Colonic mucosa (tissue), 4 donors: ENCODE measurements at places on chromosomes 11 and 22. TPM values are rescaled to one million over a fixed set of nuclear protein-coding genes. Genes with fewer than 3 reads are reported as not detected.

The TBX1 gene
- 0.80 TPM for total RNA-seq

The MOV10L1 gene
- 0.27 TPM for total RNA-seq

The EFCAB6 gene
- total RNA-seq, result 0.80 TPM

The OR4S2 gene
- not detected for total RNA-seq

The ZNF214 gene
- total RNA-seq, result 1.9 TPM

The H19 gene
- total RNA-seq, result 32.9 TPM

The MMP12 gene
- 11.7 TPM for total RNA-seq

The SLC22A9 gene
- total RNA-seq, result 0.22 TPM

The CDC42EP1 gene
- total RNA-seq, result 97.0 TPM

The CRKL gene
- 63.6 TPM for total RNA-seq

The CEP126 gene
- 2.6 TPM for total RNA-seq

The CCDC87 gene
- total RNA-seq, result 0.62 TPM

The SLC36A4 gene
- 9.5 TPM for total RNA-seq

The MMP8 gene
- not detected for total RNA-seq

The PRRG4 gene
- total RNA-seq, result 18.6 TPM

The ART5 gene
- total RNA-seq, result not detected

The ABCC8 gene
- total RNA-seq, result 2.1 TPM

The PIH1D2 gene
- total RNA-seq, result 1.0 TPM

The ADAMTS15 gene
- total RNA-seq, result 9.9 TPM

The OLFML1 gene
- total RNA-seq, result 2.8 TPM

The NLRP10 gene
- total RNA-seq, result not detected

The BACE1-AS gene
- 5.9 TPM for total RNA-seq

The SERPING1 gene
- 18.7 TPM for total RNA-seq

The PTPRJ gene
- 37.5 TPM for total RNA-seq

The MRPL21 gene
- 104 TPM for total RNA-seq

The CASP1 gene
- 68.7 TPM for total RNA-seq

The OR56A1 gene
- total RNA-seq, result not detected

The OR4A16 gene
- total RNA-seq, result not detected

The GAL3ST1 gene
- total RNA-seq, result 18.8 TPM

The OR5B21 gene
- not detected for total RNA-seq

The SCN2B gene
- 0.45 TPM for total RNA-seq

The SAA4 gene
- total RNA-seq, result not detected

The TMPRSS5 gene
- total RNA-seq, result 0.59 TPM

The IMMP1L gene
- total RNA-seq, result 17.9 TPM

The PGGHG gene
- total RNA-seq, result 12.9 TPM

The KCNE3 gene
- total RNA-seq, result 31.9 TPM
